ENCODE measurements at places on chromosomes 12 and 14.

DNA sequence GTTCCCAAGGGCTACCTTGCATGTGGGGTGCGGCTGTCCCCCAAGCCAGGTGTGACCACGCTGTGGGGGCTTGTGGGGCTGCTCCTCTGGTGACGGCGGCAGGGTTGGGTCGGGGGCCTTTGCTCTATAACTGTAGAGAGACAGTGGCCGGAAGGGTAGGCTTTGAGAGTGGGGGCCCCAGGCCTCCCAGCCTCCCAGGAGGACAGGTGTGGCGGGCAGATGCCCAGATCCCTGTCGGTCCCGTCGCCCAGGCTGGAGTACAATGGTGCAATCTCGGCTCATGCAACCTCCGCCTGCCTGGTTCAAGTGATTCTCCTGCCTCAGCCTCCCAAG lies 2.7 kb upstream of the GPR132 start:
- DNase-seq: no peak

- no peak for DNase-seq
These were observed 99.8 kb downstream of the DIP2B start for GRCh38 chr12:50604640-50604920.

DNA sequence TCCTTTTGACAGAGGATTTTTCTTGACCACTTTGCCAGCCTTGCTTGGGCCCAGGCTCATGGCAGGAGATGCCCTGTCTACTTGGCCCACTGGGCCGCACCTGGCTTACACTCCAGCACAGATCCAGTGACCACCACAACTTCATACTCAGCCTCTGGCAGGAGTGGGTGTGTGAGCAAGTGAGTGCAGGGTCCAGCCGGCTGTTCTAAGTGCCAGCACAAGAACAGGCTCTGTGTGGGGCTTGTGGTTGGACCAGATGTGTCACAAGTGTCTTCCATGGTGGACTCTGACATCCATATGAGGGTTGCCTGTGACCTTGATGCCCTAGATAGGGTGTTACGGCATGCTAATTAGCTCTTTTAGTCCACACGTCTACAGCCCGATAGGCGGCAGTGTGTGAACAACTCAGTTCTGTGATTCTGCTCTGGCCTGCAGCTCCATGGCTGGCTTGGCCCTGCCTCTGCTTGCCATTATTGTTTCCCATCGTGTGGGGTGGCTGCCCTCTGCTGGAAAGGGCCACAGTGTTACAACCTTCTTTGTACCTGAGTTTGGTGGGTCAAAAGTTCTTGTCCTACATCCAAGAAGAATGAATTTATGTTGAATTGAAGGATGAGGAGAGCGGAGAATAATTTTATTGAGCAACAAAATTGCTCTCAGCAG lies 1089.1 kb downstream of the SLC6A15 start:
- DNase-seq: no peak

- no peak for DNase-seq
These were observed 2.5 kb upstream of the CFAP251 start for GRCh38 chr12:121915841-121916321.

DNA sequence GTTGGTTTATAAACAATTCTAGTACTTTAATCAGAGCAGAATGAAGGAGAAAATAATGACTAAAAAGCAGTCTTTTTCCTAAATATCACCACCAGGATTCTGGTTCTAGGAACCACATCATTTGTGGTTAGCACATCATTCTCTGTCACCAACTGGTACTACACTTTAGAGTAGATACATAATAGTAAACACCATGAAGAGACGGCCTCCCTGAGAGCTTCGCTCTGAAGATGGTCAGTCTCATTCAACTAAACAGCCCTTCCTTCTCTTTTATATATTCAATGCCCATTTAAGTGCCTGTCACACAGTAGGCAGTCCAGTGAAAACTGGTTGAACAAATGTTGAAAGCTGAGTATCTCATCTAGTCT lies 10.9 kb downstream of the SLC38A2 start:
- no peak for DNase-seq

- no peak for DNase-seq
These were observed 30.4 kb downstream of the DLGAP5 start for GRCh38 chr14:55160989-55161388.

- DNase-seq: no peak
These were observed 11.0 kb downstream of the RESF1 start for GRCh38 chr12:31970199-31970598.

GRCh38 chr12:130357241-130357640 lies 19.6 kb downstream of the PIWIL1 start:
- DNase-seq: no peak

- DNase-seq: no peak
These were observed 380.3 kb upstream of the TBX3 start for GRCh38 chr12:115064296-115064695.

Data from NCI-H2081 treated with DMSO at 0.1 percent for 48 hours (cell line).